ENCODE measurements at places on chromosomes 16 and 17.
A peak's percentile ranks its signal among the peaks of the same experiment; 100 is the strongest.

DNA sequence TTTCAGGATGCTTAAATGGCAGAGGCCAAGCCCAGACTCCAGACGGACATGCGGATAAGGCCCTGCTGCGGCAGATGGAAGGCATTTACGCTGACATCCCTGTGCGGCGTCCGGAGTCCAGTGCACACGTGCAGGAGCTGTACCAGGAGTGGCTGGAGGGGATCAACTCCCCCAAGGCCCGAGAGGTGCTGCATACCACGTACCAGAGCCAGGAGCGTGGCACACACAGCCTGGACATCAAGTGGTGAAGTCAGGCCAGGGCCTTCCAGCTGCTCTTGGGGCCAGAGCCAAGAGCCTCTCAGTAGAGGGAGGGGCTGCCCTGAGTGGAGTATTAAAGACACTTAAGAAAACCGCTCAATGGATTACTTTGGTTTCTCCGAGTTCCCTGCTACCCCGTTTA is 29.4 kb downstream of the NARF start:
- DNase-seq = no peak

DNA sequence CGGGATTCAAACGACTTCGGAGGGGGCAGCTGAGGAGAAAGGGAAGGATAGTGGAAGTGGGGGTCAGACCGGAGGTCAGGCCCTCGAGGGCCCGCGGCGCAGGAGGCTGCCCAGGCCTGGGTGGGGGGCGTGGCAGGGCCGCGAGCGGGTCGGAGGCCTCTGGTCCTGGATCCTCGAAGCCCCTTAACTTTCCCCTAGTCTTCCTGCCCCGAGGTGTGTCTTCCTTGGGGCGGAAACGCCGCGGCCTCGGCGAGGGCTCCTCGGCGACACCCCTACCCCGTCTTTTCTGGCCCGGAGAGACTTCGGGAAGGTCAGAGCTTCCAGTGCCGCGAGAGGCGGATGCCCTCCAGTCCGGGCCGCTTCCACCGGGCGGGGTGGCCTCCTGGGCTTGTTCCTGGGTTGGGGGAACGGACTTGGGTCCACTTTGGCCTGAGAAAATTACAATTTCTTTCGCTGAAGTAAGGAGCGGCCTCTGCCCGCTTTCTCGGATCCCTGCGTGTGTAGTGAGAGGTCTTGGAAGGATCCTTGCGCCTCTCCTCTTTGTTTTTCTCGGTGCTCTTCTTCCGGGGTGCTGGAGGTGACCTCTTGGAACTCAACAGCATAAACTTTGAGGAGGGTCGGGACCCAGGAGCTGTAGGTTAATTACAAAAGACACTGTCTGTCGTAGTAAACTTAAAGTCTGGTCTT is 491 bp downstream of the IST1 start:
- DNase-seq = no peak

DNA sequence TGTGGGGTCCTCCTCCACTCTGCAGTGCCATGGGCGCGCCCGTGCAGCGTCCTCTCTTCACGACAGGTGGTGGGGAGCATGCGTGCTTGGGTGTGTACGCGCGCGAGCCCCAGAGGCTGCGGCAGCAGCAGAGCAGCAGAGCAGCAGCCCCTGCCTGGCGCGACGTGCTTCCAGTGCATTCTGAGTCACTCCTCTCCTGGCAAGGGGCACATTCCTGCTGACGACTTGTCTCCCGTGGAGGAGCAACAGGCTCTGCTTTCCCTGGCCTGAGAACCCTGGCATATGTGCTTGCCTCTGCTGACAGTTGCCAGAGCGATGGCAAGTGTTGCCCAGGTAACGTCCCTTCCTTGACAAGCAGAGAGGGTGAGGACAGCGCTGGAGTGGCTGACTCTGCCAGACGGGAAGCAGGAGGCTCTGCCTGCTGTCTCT is 133.8 kb upstream of the PLCG2 start:
- DNase-seq = no peak

GRCh38 chr16:84124257-84125073 is 7.7 kb upstream of the MBTPS1 start:
- DNase-seq = no peak

GRCh38 chr16:90031931-90032673 is 12.8 kb upstream of the DBNDD1 start:
- peak; percentile 32 for DNase-seq

DNA sequence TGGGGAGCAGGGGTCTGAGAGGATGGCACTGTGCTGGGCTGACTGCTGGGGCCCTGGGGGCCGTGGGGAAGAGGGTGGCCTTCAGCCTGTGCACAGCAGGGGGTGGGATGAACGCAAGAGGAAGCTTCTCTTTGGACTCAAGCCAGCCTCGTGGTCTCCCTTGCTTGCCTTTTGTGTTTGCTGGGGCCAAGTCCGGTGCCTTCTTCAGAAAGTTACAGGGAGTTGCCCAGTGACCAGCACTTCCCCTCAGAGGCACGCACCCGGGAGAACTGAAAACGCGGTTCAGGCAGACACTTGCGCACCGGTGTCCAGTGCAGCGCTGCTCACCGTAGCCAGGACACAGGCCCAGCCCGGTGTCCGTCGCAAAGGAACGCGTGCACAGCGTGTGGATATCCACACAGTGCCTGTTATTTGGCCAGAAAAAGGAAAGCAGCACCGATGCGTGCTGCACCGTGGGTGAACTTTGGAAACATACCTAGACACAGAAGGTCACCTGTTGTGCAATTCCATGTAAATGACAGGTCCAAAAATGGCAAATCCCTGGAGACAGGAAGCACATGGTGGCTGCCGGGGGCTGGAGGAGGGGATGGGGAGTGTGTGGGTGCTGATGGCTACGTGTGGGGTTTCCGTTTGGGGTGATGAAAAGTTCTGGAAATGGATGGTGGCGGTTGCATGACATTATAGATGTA is 29.4 kb upstream of the NUDT16L1 start:
- peak; percentile 94 for DNase-seq

DNA sequence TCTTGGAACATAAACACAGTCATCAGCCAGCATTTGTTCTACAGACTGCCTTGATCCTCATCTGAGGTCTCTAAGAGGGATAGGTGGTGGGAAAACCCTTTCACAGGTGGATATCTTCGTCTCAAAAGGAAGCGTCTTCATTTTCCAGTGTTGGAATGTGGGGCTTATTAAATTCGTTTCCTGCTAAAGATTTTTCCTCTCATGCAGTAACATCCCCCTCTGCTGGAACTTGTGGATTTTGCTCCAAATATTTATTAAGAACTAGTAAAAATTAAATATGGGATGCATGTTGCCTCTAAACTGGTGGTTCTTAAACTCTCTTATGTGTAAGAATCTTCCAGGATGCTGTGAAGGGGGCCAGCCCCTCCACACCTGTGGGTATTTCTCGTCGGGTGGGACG is 20.1 kb upstream of the MLYCD start:
- DNase-seq = peak; percentile 43

GRCh38 chr17:42315402-42316156 is 27.3 kb downstream of the STAT5A start:
- no peak for DNase-seq

GRCh38 chr16:3536271-3536731 is 35.5 kb downstream of the CLUAP1 start:
- no peak for DNase-seq

DNA sequence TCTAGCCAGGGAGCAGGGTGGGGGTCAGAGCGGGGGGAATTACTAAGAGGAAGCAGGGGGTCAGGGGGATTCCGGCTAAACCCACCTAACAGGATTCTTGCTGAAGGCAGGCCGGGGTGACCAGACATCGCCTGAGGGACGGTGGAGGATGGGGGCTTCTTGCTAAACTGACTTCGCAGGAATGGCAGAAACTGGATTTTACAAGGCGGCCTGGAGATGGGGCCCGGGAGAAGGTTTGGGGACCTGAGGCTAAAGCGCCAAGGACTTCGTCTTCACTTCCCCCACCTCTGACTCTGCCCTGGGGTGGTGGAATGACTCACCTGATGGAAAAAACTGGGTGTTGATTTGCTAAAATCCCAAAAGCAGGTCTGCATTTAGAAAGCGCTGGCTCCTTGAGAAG is 23.5 kb downstream of the LGALS3BP start:
- DNase-seq = no peak

DNA sequence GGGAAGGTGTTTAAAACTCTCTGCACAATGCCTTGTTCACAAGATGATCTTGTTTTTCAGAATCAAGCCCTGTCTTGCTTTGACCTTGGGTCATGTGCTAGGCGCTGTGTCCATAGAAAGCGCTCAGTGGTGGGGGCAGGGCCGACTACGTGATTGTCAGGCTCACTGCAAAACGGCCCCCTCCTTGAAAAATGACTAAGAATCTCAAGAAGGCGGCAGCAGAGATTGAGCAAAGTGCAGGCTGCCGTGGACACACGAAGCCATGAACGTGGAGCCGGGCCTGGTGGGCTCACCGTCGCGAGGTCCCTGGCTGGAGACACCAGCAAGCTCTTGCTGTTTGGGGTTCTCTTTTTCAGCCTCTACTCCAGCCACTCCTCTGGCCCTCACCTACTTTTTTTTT is 10.2 kb downstream of the ATP2C2 start:
- no peak for DNase-seq
